ENCODE measurements at places on chromosomes 5 and 9. TPM values are rescaled to one million over a fixed set of nuclear protein-coding genes. Genes with fewer than 3 reads are reported as not detected.

GRCh38 chr5:81909677-81910076 is 62.1 kb upstream of the ATG10 start:
- H3K27ac ChIP-seq: no peak overlapping the region
- H3K27me3 ChIP-seq: no peaks in the 10 kb centered on the region
- DNase-seq: no peak

- no peaks in the 10 kb centered on the region for H3K4me1 ChIP-seq
- no peak overlapping the region for H3K27ac ChIP-seq
- no peak for DNase-seq
- H3K4me3 ChIP-seq: no peak overlapping the region
- no peaks in the 10 kb centered on the region for H3K27me3 ChIP-seq
These were observed 408.1 kb downstream of the HTR1A start for GRCh38 chr5:63554191-63554590.

GRCh38 chr9:7121055-7121454 is 363.3 kb downstream of the KDM4C start:
- no peak overlapping the region for H3K27ac ChIP-seq
- H3K27me3 ChIP-seq: no peaks in the 10 kb centered on the region
- H3K4me3 ChIP-seq: no peak overlapping the region
- no peaks in the 10 kb centered on the region for H3K4me1 ChIP-seq
- no peak for DNase-seq

DNA sequence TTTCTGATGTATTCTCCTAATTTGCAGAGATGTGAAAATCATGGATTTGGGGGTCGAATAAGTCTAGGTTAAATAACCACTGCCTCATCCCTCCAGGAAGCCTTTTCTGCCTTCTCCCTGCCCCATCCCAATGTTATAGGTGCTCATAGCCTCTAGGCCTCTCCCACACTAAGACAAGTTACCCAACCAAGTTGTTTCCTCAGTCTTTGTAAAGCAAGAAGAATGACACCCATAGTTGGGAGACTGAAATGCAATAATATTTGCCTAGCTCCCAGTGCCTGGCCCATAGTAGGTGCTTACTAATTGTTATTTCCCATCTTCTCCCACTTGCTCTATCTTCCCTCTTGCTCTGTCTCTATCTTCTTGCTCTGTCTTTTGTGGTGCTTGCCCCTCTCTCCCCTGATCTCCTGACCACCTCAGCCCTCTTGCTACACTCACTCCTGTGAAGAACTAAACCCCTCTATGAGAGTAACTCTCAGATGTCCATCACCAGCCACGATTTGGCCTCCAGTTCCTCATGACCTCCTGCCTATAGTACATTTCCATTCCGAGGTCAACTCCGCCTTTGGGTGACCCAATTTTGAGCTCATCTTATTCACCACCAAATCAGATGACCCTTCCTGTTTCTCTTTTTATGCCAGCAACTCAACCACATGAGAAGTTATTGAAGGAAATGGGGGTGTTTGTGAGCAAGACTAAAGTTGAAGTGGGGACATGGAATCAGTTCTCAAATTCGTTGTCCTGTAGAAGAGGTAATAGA is 7.0 kb downstream of the AFAP1L1 start:
- H3K4me1 ChIP-seq: peaks cover 21% of the 10 kb centered on the region
- no peaks in the 10 kb centered on the region for H3K36me3 ChIP-seq
- no peak for DNase-seq
- H3K27me3 ChIP-seq: no peaks in the 10 kb centered on the region
- H3K27ac ChIP-seq: no peak overlapping the region

DNA sequence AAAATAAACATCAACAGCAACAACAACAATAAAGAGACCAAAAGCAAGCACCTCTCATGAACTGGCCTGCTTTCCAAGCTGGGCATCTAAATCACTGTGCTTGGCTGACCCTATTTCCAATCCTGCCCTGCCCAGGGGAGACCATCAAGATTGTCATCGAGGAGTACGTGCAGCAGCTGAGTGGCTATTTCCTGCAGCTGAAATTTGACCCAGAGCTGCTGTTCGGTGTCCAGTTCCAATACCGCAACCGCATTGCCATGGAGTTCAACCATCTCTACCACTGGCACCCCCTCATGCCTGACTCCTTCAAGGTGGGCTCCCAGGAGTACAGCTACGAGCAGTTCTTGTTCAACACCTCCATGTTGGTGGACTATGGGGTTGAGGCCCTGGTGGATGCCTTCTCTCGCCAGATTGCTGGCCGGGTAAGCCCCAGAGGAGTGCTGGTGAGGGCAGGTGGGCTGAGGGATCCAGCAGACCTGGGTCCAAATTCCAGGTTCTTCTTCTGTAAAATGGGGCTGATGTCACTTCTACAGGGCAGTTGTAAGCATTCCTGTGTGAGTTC is 15.6 kb downstream of the PTGS1 start:
- no peaks in the 10 kb centered on the region for H3K4me1 ChIP-seq
- H3K36me3 ChIP-seq: no peaks in the 10 kb centered on the region
- no peak overlapping the region for H3K4me3 ChIP-seq
- no peak for DNase-seq
- peaks cover 30% of the 10 kb centered on the region for H3K27me3 ChIP-seq

- peaks cover 22% of the 10 kb centered on the region for H3K27me3 ChIP-seq
- no peak overlapping the region for H3K4me3 ChIP-seq
- no peaks in the 10 kb centered on the region for H3K36me3 ChIP-seq
- no peaks in the 10 kb centered on the region for H3K4me1 ChIP-seq
- H3K27ac ChIP-seq: no peak overlapping the region
These were observed 277.9 kb upstream of the MSX2 start for GRCh38 chr5:174446446-174446845.

DNA sequence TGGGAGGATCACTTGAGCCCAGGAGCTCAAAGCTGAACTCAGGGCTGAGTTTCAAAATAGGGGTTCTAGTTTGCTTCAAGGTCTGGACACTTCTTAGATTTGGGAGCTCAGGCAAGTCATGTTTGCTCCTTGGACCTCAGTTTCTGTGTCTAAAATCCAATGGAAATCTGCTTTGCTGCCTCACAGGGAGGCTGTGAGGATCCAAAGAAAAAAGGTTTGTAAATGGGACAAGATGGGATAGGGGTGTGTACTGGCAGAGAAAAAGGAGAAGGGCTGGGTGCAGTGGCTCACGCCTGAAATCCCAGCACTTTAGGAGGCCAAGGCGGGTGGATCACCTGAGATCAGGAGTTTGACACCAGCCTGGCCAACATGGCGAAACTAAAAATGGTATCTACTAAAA is 39.6 kb upstream of the SH3PXD2B start:
- peaks cover 50% of the 10 kb centered on the region for H3K27me3 ChIP-seq
- H3K36me3 ChIP-seq: no peaks in the 10 kb centered on the region
- no peaks in the 10 kb centered on the region for H3K4me1 ChIP-seq
- H3K4me3 ChIP-seq: no peak overlapping the region

- H3K4me3 ChIP-seq: no peak overlapping the region
- DNase-seq: no peak
- peaks cover 58% of the 10 kb centered on the region for H3K27me3 ChIP-seq
- H3K27ac ChIP-seq: no peak overlapping the region
These were observed 61.3 kb downstream of the MAT2B start for GRCh38 chr5:163566678-163567077.

DNA sequence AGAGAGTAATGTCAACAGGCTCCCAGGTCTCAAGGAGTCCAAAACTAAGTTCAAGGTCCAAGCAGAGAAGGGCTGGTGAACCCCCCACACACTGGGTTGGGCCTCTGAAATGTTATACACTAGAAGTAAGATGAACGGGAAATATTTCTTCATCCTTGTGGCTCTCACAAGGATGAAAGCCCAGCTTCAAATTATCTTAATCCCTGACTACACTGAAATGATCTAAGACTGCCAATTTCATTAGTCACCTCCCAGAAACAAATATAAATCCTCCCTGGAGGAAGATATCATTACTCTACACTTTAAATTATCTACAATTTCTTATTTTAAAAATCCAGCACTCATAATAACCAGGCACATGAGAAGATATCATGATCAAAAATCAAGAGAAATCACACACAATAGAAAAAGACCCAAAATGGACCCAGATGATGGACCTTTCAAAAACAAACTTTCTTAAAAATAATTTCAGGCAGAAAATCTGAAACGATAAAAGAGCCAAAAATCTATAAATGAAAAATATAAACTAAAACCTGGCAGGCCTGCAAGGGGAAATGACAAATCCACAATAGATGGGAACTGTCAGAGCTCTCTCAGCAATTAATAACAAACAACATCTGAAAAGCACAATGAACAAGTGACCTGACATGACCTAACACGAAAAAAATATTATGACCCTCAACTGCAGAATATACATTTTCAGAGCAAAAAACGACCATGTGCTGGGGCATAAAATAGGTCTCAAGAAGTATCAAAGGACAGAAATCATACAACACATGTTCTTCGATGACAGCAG is 117.4 kb downstream of the GPR21 start:
- no peaks in the 10 kb centered on the region for H3K4me1 ChIP-seq
- DNase-seq: no peak
- H3K27me3 ChIP-seq: no peaks in the 10 kb centered on the region
- H3K4me3 ChIP-seq: no peak overlapping the region

- peaks cover 44% of the 10 kb centered on the region for H3K27me3 ChIP-seq
- no peak for DNase-seq
- H3K4me3 ChIP-seq: no peak overlapping the region
- H3K27ac ChIP-seq: no peak overlapping the region
These were observed 75.7 kb downstream of the BAAT start for GRCh38 chr9:101309139-101309538.

SURF6 gene
- total RNA-seq: 21.2 TPM

FRMPD1 gene
- not detected for total RNA-seq

All from PC-9 (cell line).